NB4 (cell line): ENCODE measurements at places on chromosomes 6 and 20.

DNA sequence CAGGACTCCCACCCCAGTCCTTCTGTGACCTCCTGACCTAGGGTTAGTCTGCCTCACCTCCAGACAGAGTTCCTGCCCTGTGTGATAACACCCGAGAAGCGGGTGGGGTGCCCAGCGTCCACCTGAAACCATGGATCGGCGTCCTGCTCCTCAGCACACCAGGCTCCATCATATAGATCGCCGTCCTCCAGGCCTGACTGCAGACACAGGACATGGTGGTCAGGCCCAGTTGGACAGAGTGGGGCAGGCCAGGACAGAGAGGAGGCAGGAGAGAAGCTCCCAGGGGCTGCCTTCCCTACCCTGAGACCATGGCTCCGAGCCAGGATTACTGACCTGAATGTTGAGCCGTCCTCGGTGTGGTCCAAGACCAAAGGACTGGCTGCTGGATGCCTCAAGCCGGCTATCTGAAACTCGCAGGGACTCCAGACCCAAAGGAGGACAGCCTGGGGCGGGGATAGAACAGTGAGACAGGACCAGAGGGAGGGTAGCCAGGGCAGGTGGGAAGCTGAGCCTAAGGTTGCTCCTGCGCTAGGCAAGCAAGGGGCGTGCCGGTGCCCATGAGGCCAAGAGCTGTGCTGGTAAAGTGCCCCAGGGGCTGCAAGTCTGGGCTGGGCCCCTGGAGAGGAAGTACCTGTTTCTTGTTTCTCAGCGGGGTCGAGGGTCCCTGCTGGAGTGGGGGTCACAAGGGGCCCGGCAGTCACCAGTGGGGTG is 2.2 kb downstream of the CPXM1 start:
- DNase-seq: no peak

DNA sequence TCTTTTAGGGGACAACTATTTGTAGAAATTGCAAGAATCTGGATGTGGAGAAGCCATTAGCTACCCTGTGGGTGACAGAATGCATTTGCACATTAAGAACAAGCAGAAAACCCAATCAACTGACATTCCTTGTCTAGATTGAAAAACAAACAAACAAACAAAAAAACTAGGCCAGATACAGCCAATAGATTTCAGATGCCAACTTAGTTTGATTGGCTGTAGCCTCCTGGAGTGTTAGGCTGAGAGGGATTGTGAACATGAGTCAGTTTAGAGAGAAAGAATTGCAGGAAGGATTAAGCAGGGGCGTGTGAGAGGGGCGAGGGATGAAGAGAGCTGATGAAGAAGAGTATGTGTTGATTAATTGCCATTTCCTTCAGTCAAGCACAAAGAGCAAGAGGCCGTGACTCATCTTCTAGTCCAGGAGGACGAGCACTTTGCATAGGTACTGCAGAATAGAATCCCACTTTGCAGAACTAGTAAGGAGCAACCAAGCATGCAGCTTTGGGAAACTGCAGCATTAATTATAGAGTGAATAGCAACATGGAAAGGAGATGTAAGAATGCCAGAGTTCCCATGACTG is 188.0 kb upstream of the RAB32 start:
- no peak for DNase-seq

GRCh38 chr6:116136373-116136772 is 10.4 kb upstream of the COL10A1 start:
- DNase-seq: no peak

DNA sequence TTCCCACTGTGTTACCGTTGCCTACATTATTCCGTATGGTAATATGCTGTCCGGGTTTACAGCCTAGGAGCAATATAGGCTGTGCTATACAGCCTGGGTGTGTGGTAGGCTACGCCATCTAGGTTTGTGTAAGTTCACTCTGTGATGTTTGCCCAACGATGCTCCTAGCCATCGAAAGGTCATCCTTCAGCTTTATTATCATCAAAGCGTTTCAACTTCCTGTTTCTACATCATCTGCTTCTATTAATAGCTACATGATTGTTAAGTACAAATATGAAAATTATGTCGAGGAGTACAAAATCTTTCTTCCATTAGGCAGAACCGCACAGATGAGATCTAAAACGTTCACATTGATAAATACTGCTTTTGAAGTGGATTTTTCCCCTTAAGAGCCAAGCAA is 69.9 kb downstream of the PPP1R14C start:
- DNase-seq: no peak

DNA sequence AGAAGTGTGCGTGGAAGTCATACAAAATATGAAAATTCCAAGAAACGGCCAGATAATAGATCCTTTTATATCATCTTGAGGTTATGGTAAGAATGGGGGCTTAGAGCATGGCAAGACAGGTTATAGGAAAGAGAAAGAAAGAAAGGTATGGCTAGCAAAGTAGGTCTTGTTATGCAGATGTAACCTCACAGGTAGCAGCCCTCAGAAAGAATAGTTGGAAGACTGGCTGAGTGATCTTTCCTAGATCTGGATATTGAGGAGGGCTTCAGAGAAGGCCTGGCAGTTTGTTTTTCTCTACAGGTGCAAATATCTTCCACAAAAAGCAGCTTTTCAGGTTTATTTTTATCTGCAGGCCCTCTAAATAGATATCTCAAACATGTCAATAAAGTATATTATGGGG is 679.5 kb downstream of the KHDRBS2 start:
- DNase-seq: no peak

GRCh38 chr6:18389479-18389878 is 2.3 kb downstream of the RNF144B start:
- DNase-seq: no peak

DNA sequence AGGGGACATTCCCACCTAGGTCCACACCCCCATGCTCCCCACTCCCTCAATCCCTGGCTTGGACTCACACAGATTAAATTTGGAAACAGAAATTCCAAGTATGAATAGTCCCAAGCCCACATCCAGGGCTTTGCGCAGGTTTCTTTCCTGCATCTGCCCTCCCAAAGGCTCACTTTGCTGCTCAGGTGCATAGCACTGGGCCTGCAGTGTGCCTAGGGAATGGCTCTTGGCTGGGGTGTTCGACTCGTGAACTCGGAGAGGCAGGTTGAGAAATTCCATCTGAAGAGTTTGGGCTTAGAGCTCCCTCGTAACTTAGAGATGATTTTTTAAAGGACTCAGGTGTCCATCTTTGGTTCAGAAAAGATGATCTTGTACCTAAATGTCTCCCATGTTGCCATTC is 14.8 kb upstream of the SF3B5 start:
- DNase-seq: no peak

DNA sequence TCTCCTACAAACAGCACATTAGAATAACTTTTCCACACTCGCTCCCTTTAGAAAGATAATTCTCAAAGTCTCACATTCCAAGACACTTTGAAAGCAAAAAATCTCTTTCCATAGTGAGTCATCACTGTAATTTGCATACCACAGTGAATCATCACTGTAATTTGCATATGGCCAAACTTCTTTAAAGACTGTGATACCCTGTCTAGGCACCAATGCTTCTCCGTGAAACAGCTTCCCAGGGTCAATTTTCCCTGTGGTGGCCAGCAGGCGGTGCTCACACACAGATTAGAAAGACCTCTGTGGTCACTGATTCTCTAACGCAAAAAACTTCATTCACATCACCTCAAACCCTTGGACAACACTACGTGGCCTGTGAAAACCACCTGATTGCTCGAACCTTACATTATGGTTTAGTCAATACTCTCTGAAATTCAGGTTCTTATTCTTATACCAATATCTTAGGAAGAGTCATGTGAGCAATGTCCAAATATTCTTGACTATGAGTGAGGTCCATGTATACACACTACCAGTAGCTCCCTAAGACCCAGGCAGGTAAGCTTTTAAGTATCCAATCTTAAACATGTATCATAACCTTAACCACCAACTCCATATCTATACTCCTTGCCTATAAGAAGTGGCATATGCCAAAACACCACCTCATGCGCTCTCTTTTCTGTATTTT is 78.5 kb upstream of the PHACTR1 start:
- DNase-seq: peak; percentile 78

DNA sequence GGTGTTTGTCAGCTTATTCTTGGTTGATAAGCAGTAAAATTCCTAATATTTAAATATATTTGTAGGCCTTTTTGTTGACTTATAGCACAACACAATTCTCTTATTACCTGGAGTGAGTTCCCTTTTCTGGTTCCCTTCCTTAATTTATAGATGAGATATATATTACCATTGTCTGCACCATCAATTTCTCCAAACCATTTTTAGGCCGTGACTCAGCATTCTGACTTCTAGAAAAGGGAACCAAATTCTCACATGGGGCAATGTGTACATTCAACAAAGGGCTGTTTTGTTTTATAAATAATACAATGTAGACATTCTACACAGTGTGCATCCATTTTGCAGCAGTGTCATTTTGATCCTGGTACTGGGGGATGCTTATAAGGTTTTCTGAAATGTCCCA is 52.8 kb downstream of the NCOA7 start:
- peak; percentile 78 for DNase-seq

- no peak for DNase-seq
These were observed 160.9 kb downstream of the DTNBP1 start for GRCh38 chr6:15501826-15502445.

- no peak for DNase-seq
These were observed 77.3 kb downstream of the PLCG1 start for GRCh38 chr20:41214666-41215065.

- DNase-seq: peak; percentile 57
These were observed 11.0 kb downstream of the SLC29A1 start for GRCh38 chr6:44234101-44235025.

GRCh38 chr6:3403238-3404173 is 53.3 kb downstream of the SLC22A23 start:
- no peak for DNase-seq

- DNase-seq: no peak
These were observed 103.1 kb downstream of the EPB41L2 start for GRCh38 chr6:130959951-130960350.

GRCh38 chr6:21726676-21727075 is 133.1 kb downstream of the SOX4 start:
- no peak for DNase-seq

- no peak for DNase-seq
These were observed 86.8 kb downstream of the ZFP64 start for GRCh38 chr20:52104546-52105441.

DNA sequence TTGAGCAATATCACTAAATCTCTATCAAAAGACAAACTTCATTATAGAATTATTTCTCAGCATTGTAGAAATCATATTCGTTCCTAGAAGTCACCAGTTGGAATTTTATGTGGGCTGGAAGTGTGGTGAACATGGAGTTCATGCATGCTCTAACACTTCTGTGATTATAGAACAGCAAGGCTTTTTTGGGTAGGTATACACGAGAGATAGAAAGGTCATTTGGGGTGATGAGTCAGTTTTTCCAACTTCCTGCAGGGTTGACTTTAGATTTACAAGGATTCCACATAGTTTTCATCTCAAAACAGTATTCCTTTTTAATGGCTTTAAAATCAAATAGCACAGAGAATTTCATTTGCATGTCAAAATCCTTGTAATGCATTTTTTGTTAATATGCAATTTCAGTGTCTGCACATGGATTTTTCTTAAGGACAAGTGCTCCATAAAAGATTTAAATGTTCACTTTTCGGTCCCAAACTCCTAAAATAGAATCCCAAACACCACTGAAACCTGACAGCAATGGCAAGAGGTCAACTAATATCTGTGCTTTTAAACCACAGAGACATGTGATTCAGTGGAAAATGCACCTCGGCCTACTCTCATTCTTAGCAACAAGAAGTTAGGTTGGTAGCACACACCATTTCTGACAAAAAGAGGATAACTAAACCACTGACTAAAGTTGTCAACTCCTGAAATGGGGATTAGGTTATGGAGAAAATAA is 211.0 kb downstream of the MOXD1 start:
- no peak for DNase-seq

DNA sequence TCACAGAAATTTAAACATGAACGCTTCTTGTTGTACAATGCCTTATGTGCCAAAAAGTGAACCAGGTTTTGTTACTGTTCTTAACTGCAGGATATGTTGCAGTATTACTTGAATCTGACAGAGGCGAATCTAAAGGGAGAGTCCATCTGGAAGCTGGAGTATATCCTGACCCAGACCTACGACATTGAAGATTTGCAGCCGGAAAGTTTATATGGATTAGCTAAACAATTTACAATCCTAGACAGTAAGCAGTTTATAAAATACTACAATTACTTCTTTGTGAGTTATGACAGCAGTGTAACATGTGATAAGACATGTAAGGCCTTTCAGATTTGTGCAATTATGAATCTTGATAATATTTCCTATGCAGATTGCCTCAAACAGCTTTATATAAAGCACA is 19.9 kb downstream of the SMPDL3A start:
- no peak for DNase-seq

- DNase-seq: no peak
These were observed 132.8 kb downstream of the ESR1 start for GRCh38 chr6:151940307-151940706.

DNA sequence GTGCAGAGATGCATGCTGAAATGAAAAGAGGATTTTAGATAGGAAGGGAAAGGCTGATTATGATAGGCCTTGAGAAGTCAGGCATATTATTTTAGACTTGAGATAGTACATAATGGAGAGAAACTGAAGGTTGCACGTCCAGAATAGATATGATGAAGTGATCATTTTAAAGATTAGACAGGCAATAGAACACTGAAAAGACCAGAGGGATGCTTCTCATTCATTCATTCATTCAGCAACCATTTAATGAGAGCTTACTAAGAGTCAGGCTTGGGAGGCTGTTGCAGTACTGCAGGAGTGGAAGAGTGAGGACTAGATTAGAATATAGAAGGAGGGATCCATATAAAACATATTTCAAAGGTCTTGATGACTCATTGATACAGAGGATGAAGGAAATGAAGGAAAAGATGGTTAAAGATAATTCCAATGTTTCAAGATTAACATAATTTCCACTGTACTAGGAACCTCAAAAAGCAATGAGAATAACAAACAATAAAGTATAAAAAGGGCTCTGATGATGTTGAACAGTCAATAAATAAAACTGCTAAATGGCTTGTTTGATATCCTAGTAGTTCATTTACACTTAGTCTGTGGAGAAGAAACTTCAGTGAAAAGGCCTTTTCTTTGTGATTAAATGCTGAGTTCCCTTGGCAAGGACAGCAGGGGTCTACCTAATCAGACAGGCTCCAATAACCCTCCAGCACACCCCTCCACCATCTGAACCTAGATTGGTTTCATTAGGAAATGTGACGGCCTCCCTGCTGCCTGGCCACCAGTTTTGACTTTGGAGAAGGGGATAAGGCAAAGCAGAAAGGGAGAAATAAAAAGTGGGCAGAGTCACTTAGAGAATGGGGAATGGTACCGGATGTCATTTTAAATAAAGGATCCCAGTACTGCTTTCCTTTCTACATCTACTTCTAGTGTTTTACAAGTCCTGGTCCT is 5.3 kb upstream of the FBXO9 start:
- no peak for DNase-seq

DNA sequence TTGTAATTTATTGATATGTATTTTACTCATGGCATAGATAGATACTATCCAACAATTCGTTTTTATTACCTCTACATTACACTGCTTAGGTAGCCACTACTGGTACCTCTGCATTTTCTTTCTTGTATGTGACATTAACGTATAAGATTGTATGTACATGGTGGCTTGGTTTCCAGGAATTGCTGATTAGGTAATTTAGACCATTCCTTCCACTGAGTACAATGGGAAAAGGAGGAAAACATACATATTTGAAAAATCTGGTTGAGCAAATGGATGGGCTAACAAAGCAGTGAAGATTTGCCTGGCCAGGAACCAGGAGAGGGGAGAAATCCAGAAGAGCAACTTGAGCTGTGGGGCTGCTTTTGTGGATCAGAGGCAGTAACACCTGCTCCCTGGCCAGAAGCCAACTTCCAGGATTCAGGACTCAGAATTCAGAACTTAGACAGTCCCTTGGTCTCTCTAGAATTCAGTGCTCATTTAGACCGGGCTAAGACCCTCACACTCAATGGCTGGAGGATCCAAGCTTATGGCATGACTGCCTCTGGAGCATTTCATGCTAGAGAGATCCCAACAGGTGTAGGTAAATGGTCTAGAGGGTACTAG is 17.9 kb upstream of the MICB start:
- no peak for DNase-seq
